ENCODE measurements at places on chromosomes 12 and 14.
A peak's percentile ranks its signal among the peaks of the same experiment; 100 is the strongest.

GRCh38 chr14:73245480-73246325, 8.4 kb downstream of the PAPLN start:
- no peak for DNase-seq

GRCh38 chr14:60327447-60328331, 78.7 kb downstream of the PPM1A start:
- DNase-seq = peak; percentile 47

DNA sequence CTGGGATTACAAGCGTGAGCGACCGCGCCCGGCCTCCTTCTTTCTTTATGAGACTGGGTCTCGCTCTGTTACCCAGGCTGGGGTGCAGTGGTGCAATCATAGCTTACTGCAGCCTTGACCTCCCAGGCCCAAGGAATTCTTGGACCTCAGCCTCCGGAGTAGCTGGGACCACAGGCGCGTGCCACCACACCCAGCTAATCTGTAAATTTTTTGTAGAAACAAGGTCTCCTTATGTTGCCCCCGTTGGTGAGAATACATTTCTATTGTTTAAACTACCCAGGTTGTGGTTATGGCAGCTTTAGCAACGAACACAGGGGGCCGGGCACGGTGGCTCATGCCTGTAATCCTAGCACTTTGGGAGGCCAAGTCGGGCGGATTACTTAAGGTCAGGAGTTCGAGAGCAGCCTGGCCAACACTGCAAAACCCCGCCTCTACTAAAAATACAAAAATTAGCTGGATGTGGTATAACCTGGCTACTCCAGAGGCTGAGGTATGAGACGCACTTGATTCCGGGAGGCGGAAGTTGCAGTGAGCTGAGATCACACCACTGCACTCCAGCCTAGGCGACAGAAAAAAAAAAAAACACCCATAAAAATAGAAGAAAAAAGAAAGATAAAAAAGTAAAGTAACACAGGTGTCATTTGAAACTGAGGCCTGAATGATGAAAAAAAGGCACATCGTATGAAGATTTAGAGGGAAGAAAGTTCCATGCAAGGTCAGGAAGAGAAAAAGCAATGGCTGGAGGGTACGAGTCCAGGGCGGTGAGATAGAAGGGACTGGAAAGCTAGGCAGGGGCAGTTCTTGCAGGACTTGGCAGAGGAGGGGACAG, 977 bp upstream of the TMEM120B start:
- DNase-seq = no peak

DNA sequence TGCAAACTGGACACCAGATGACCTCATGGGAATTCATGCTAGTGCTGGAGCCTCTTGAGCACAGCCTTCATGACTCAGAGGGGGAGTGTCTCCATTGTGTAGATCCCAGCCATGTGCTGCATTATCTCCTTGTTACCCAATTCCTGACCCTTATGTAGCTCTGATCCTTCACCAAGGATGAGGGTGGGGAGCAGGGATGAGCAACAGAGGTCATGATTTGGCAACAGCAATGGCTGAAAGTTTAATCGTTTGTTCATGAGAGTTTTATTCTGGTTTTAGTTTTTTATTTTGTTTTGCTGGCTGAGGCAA, 9.5 kb upstream of the BDKRB1 start:
- no peak for DNase-seq

DNA sequence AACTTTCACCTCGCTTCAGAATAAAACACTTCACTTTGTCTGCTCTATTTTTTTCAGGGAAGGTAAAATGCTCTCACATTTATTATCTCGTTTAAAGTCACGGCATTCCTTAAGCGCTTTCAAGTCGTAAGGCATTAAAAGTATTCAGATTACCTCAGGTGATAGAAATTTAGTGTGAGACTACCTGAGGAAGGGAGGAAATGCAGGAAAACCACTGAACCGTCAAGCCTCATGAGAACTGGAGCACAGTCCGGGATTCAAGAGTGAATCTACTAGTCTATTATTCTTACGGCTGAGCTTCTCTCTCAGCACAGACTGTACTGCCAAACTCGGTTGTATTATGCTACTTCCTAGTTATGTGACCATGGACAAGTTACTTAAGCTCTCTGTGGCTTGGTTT, 8.3 kb upstream of the PPFIBP1 start:
- no peak for DNase-seq

GRCh38 chr14:32224737-32225377, 21.8 kb upstream of the RNU6-8 start:
- no peak for DNase-seq

GRCh38 chr12:34526946-34527345, 504.6 kb downstream of the ALG10 start:
- no peak for DNase-seq

- no peak for DNase-seq
Measured at GRCh38 chr14:49691031-49691430, 1.9 kb upstream of the KLHDC1 start.

DNA sequence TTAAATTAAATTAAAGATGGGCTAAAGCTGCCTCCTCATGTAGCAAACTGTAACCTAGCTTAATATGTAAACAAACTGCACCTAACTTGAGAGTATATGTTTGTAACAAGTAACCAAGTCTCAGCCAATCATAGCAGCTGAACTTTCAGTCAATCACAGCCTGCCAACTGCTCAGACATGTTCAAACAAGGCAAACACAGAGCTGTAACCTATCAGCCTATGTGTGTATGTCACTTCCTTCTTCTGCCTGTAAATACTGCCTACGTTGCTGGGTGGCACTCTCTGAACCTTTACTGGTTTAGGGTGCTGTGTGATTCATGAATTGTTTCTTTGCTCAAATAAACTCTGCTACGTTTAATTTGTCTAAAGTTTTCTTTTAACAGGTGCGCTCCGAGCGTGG, 2.9 kb downstream of the SERPINA6 start:
- DNase-seq = peak; percentile 9

DNA sequence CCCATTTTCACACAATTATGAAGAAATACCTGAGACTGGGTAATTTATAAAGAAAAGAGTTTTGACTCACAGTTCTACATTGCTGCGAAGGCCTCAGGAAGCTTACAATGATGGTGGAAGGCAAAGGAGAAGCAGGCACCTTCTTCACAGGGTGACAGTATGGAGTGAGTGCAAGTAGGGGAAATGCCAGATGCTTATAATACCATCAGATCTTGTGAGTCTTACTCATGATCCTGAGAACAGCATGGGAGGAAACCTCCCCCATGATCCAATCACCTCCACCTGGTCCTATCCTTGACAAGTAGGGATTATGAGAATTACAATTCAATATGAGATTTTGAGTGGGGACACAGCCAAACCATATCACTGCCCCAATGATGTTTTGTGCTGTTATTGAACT, 189.3 kb upstream of the CRY1 start:
- no peak for DNase-seq

- no peak for DNase-seq
Measured at GRCh38 chr12:66275040-66275439, 27.3 kb upstream of the HELB start.

- DNase-seq = no peak
Measured at GRCh38 chr12:131984334-131984733, 34.6 kb downstream of the EP400 start.

DNA sequence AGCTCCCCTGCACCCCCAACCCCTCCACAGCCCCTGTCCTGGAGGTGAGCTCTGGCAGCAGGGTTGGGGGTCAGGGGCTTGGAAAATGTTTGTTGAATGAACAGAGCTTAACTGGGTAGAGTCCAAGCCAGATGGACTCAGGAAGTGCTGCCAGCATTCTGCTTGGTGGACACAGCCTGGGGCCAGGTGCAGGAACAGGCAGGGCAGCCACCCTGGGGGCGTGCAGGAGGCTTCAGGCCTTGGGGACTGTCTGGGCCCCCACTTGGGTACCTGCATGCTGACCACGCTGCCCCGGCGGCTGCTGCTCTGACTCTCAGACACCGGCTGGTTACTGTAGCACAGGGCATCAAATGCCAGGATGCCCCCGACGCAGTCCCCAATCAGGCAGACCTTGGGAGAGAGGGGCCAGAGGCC, 15.7 kb downstream of the ARL6IP4 start:
- no peak for DNase-seq

Measured in NCI-H1436 treated with DMSO at 0.1 percent for 48 hours (cell line).